Mesothelial cell of epicardium (in vitro differentiated cells): ENCODE measurements at places on chromosomes 12 and 14. TPM values are rescaled to one million over a fixed set of nuclear protein-coding genes. Genes with fewer than 3 reads are reported as not detected.

DNA sequence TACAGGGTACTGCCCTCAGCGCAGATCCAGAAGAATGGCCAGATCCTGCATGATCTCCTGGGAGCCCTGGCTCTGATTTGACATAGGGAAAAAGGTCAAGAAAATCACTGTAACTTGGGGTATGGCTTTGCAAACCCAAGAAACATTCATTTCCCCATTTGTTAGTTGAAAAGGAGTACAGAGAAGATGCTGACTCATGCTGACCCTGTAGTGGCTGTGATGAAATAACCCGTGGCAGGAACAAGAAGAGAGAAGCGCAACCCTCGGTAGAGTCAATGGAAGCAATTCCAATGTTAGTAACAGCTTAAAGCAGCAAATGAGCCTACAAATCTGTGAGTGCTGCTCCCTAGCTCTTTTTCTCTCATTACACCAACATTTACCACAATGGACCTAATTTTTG lies 281.6 kb upstream of the NPAS3 start:
- no peak overlapping the region for H3K27ac ChIP-seq
- H3K36me3 ChIP-seq: no peaks in the 10 kb centered on the region
- H3K27me3 ChIP-seq: no peaks in the 10 kb centered on the region
- DNase-seq: no peak
- H3K4me1 ChIP-seq: peaks cover 9% of the 10 kb centered on the region

DNA sequence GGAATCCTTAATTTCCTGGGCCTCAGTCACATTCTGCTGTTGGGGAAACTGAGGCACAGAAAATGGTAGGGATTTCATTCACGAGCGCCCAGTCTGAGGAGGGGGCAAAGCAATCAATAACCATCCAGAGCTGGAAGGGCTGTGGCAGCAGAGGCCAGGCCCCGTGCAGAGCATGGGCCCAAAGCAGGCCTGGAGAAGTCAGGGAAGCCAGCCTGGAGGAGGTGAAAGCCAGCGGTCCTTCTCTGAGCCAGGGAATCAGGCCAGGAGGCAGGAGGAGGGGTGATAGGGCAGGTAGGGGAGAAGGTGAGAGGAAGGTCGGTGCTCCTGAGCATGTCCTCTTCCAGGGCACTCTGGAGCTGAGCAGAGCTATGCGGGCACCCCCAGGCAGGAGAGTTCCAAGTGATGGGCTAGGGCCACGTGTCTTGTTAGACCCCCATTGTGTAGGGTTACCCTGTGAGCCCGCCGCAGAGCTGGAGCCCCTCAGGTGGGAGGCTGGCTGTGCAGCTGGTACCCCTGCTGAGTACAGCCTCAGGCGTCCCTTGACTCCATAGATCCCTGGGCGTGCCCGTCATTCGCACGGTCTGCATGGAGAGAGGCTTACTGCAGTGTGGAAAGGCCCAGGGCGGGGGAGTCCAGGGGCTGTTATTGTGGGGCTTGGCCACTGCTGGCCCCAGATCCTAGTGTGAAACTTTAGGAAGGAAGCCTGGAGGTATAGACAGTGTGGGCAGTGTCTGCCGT lies 4.8 kb downstream of the TNFAIP2 start:
- peak overlapping the region; percentile 14 for H3K4me3 ChIP-seq
- H3K36me3 ChIP-seq: peaks cover 1% of the 10 kb centered on the region
- no peak for DNase-seq
- no peak overlapping the region for H3K27ac ChIP-seq
- H3K27me3 ChIP-seq: peaks cover 18% of the 10 kb centered on the region

DNA sequence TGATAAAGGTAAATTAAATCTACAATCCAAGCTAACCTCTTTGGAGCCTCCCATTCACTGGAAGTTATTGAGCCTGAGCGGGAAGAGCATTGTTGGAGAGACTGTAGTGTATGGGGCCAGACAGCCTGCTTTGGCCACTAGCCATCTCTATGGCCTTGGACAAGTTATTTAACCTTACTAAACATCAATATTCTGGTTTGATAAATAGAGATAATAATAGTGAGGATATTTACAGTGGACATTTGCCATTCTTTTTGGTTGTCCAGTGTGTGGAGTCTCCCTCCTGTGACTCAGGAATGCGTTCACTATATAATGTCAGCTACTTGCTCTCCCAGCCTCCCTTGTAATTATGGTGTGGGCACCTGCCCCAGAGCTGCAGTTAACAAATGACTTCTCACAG lies 216.1 kb downstream of the SLC38A4 start:
- peaks cover 7% of the 10 kb centered on the region for H3K4me1 ChIP-seq
- DNase-seq: no peak
- H3K36me3 ChIP-seq: peaks cover under 1% of the 10 kb centered on the region
- no peak overlapping the region for H3K27ac ChIP-seq
- H3K27me3 ChIP-seq: no peaks in the 10 kb centered on the region

- no peak overlapping the region for H3K27ac ChIP-seq
- DNase-seq: peak; percentile 30
- H3K4me3 ChIP-seq: no peak overlapping the region
- H3K36me3 ChIP-seq: no peaks in the 10 kb centered on the region
- H3K27me3 ChIP-seq: peaks cover 4% of the 10 kb centered on the region
- H3K4me1 ChIP-seq: peaks cover 11% of the 10 kb centered on the region
Observed at GRCh38 chr14:104108570-104109541, 23.4 kb downstream of the ASPG start.

- peaks cover 29% of the 10 kb centered on the region for H3K27me3 ChIP-seq
- no peak for DNase-seq
- peak overlapping the region; percentile 59 for H3K27ac ChIP-seq
- H3K36me3 ChIP-seq: no peaks in the 10 kb centered on the region
- no peak overlapping the region for H3K4me3 ChIP-seq
- H3K4me1 ChIP-seq: peaks cover 9% of the 10 kb centered on the region
Observed at GRCh38 chr12:13713556-13714410, 267.6 kb downstream of the GRIN2B start.

DNA sequence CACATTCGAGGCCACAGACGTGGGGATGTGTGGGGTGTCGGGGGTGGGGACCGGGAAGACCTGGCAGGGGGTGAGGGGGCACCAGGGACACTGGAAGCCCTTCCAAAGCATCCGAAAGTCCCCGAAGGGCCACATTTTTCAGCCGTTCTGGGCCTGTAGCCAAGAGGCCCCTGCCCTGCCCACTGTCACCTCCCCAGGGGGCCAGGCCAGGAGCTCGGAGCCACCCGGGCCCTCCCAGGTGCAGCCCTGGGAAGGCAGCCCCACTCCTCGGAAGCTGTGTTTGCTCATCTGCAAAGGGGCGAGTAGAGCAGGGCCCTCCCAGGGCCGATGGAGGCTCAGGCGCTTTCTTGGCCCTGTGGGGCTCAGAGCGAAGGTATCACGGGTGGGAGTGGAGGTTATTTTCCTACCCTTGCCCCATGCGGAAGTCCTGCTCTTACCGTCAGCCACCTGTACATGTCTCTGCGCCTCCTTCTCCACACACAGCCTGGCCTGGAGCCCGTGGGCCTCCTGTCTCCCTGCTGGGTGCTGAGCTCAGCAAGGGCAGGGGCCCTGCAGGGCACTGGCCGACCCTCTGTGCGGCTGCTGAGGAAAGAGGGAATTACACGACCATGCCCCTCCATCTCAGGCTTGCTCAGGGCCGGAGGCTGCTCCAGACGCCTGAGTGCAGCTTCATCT lies 27.2 kb downstream of the NOC4L start:
- DNase-seq: no peak
- H3K27ac ChIP-seq: no peak overlapping the region
- no peak overlapping the region for H3K4me3 ChIP-seq

GRCh38 chr14:96011607-96012006 lies 27.6 kb upstream of the C14orf132 start:
- peaks cover under 1% of the 10 kb centered on the region for H3K27me3 ChIP-seq
- no peak overlapping the region for H3K27ac ChIP-seq
- DNase-seq: no peak
- no peaks in the 10 kb centered on the region for H3K36me3 ChIP-seq
- H3K4me3 ChIP-seq: no peak overlapping the region

- no peaks in the 10 kb centered on the region for H3K36me3 ChIP-seq
- H3K27ac ChIP-seq: peak within 1 kb of the TSS; percentile 98
- peak; percentile 98 for DNase-seq
- peaks cover 38% of the 10 kb centered on the region for H3K4me1 ChIP-seq
- H3K4me3 ChIP-seq: peak within 1 kb of the TSS; percentile 97
Observed at GRCh38 chr12:121399391-121400331, at the start of gene RNF34. TSS of gene RNF34 (plus strand) at chr12:121400118. CDS start at chr12:121400213, 95 bp downstream.

DNA sequence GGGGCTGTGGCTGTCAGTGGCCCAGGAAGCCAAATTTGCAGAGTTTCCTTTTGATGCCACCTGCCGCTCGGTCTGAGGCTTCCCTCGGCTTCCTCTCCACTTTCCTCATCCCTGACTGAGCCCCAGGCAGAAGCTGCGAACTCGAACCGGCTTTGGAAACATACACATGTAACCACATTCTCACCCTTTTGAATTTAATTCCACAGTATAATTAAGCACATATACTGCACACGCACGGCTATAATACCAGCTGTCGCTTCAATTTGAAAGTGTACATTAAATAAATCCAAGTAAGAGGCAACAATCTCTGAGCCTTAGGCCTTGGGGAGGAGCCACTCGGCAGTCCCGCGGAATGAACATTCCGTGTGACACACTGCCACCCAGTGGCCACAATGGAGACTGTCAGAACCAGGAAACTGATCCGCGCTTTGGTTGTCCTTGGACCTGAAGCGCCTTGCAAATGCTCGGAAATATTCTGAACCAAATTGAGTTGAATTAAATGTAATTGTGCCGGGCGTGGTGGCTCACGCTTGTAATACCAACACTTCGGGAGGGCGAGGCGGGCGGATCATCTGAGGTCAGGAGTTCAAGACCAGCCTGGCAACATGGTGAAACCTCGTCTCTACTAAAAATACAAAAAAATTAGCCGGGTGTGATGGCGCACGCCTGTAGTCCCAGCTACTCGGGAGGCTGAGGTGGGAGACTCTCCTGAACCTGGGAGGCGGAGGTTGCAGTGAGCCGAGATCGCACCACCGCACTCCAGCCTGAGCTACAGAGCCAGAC lies 117.9 kb upstream of the TMPO start:
- H3K4me1 ChIP-seq: peaks cover 19% of the 10 kb centered on the region
- peak; percentile 51 for DNase-seq
- H3K27ac ChIP-seq: peak overlapping the region; percentile 77
- H3K4me3 ChIP-seq: peak overlapping the region; percentile 76
- H3K36me3 ChIP-seq: no peaks in the 10 kb centered on the region
- no peaks in the 10 kb centered on the region for H3K27me3 ChIP-seq

GRCh38 chr14:48125654-48126053 lies 450.2 kb upstream of the MDGA2 start:
- no peak overlapping the region for H3K4me3 ChIP-seq
- H3K36me3 ChIP-seq: no peaks in the 10 kb centered on the region
- H3K4me1 ChIP-seq: peaks cover 4% of the 10 kb centered on the region

The IFNG-AS1 gene
- not detected in 3 replicates for total RNA-seq

The TPPP2 gene
- 0.47 to 0.58 TPM in 2 of 3 replicates, not detected in the other for total RNA-seq

The ST8SIA1 gene
- 1.2 to 2.2 TPM (median 1.7 TPM) in 3 replicates for total RNA-seq

The KRT71 gene
- not detected in 3 replicates for total RNA-seq
